ENCODE measurements at places on chromosomes 7 and 10.

DNA sequence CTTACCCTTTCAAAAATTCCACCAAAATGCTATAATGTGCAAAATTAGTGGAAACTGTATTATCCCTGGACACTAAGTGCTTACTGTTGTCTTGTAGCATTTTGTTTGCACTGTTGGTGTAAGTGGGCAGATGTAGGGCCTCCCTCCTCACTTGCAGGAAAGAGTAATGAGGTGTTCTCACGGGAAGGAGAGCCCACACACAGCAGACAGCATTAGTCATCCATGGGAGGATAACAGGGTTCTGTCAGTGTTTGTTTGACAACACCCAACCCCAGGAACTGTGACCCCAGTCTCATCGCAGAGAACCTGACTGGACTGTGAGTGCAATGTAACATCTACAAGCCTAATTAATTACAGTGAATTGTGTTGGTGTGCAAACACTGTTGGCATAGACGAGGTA lies 58.7 kb upstream of the VSTM2A start:
- no peak for DNase-seq

GRCh38 chr7:93736668-93737369 lies 153.7 kb downstream of the TFPI2 start:
- no peak for DNase-seq

DNA sequence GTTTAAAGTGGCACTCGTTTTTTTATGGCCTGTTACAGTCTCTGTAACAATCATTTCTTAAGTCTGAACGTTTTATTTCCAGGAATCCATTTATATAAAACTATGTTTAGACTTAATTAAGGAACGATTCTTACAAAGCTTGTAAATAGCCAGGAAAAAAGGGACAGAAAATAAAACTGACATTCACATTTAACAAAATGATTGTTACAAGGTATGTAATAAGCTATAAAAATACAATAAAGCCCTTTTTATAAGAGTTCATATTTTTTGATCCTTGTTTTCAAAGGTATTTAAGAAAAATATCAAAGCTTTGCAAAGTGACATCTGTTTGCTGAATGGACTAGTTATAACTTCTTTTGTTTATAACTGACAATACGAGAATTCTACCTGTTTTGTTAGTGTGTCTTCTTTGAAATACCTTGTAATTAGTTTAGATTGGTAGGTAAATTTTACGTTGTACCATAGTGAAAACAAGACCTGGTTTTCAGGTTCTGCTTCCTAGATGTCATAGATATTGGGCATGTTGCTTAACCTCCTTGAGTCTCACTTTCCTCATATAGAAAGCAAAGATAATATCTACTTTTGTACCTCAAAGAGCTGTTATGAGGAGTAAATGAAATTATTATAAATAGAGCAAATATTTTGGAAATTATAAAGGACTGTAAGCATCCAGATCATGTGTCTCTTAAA lies 25.8 kb downstream of the BTRC start:
- DNase-seq = no peak

DNA sequence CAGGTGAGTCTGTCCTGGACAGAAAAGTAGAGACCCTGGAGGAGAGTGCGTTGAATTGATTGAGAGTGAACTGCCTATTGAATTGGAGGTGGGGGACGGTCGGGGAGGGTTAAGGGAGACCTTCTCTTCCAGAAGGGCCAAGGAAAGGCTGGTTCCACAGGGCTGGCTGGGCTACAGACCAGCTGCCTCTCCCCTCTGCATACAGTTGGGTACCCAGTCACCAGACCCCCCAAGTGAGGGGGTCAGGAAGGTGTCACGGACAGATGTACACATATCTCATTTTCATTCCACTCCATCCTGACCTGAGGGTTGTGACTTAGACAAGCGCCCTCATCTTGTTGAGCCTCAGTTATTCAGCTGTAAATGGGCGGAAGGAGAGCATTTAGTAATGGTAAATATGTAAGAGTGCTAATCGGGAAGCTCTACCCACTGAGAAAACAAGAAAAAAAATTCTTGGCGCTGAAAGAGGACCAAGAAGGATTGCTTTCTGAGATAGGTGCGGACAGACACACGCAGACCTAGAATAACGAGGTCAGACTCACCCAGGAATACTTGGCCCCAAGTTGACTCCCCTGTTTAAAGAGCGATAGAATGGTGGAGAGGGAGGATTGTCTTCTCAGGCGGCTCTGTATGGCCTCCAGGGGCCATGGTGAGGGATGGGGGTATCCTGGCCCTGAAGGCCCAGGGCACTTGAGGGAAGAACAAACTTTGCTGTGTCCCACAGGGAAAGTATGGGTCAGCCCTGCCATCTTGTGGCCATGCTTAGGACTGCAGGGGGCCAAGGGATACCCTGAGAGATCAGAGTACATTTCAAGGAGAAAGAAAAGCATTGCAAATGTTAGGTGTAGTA lies 7.2 kb upstream of the MBL2 start:
- peak; percentile 11 for DNase-seq

DNA sequence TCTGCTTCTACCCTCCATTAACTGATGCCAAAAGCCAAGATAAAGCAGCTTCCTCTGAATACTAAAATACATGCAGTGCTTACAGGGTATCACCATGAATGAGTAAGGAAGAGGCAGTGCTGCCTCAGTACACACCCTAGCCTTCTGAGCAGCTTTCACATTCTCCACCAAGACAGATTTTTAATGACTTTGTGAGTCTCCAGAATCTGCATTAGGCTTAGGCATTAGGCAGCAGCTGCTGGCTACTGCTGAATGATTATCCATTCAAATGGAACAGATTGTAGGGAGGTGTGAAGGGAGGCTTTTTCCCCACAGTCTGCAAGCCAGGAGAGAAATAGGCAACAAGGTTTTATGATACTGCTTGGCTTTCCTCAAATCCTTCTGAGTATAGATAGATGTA lies 1226.7 kb upstream of the LRRN3 start:
- DNase-seq = no peak

- DNase-seq = no peak
Measured at GRCh38 chr7:105926131-105926530, 36.9 kb upstream of the CDHR3 start.

DNA sequence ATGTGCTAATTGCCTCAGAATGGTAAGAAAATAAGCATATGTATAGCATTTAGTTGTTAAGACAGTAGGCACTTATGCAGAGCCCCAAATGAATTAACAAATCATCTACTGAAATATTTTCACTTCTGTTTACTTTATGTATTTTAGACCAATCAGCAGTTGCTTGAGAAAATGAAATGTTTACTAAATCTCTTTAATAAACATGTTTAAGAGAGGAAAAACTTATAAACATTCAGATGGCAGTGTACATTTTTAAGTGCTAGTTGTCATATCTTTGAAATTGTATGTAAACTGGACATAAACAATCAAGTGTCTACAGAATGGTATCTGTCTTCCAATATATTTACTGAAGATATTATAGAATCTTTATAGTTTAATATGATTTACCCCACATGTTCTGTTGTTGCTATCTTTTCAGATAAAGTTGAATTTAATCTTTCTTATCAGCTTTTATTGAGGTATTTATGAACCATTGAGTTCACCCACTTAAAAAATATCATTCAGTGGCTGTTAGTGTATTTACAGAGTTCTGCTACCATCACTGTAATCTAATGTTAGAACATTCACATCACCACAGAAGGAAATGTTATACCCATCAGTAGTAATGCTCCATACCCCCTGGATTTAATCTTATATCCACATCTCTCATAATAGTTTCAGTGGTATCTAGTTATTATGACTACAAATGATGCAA lies 264.3 kb downstream of the ADK start:
- no peak for DNase-seq

GRCh38 chr7:100887516-100888290 lies 1.8 kb downstream of the UFSP1 start:
- DNase-seq = peak; percentile 78

- no peak for DNase-seq
Measured at GRCh38 chr10:14022052-14022451, 308.7 kb downstream of the FRMD4A start.

DNA sequence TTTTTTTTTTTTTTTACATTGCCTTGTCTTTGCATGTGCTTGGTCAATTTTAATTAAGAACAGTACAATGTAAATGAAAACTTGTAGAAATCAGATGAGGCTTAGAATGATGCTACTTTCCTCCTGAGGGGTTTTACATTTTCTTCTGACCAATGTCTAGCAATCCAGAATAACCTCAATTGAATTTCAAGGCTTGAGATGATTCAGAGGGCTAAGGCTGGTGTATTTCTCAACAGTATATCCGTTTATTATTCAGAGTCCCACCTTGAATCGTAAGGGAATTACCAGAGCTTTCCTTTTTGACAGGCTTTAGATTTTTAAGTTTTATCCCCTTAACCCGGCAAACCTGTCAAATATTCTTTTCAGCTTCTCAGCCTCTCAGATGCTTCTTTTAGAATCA lies 231.2 kb upstream of the STK17A start:
- no peak for DNase-seq

All from CD4-positive, alpha-beta T cell treated with Interferon gamma for 1 hour (primary cell).